Ovary (tissue), 10 donors: ENCODE measurements at places on chromosomes 11 and 22.
A peak's percentile ranks its signal among the peaks of the same experiment; 100 is the strongest.

GRCh38 chr11:360326-361280 lies 8.7 kb upstream of the B4GALNT4 start:
- peaks cover under 1% of the 10 kb centered on the region for H3K4me1 ChIP-seq
- no peaks in the 10 kb centered on the region for H3K27me3 ChIP-seq
- no peaks in the 10 kb centered on the region for H3K36me3 ChIP-seq
- no peak overlapping the region for H3K4me3 ChIP-seq

GRCh38 chr22:38114484-38115398 lies 4.3 kb upstream of the BAIAP2L2 start:
- H3K4me3 ChIP-seq: no peak overlapping the region
- no peaks in the 10 kb centered on the region for H3K36me3 ChIP-seq

DNA sequence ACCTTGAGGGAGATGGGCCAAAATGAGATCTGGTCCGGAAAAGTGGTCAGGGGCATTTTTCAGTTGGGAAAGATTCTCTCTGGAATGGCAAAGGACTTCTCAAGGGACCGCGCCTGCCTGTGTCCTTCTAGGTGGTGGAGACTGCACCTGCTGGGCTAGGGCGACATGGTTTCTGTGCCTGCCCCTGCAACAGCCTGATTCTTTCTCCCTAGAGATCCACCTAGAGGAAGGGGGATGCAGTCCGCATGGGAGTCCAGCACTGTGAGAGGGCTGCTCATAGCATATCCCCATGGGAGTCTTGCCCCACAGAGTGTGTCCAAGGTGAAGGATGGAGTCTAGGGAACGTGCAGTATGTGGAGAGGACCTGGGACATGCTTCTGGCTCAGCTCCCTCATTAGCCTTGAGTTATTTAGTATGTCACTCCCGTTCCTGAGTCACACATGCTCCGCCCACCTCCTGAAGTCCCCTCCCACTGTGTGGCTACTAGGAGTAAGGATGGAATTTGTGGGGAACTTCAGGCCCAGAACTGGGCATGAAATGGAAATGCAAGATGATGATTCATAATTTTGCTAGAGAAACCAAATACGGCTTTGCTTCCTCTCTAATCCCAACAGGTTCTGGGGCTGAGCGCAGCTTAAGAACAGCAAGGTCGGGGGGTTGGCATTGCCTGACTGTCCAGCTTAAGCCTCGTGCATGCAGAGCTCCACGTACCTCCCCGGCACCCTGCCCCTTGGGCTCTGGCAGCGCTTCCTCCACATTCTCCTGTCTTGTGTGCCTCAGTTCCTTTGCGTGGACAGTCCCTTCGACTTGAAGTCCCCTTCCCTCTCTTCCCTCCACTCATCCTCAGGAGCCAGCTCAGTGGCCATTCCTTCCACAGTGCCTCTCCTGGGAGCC lies 35.0 kb downstream of the GRIK4 start:
- H3K36me3 ChIP-seq: no peaks in the 10 kb centered on the region
- no peaks in the 10 kb centered on the region for H3K27me3 ChIP-seq
- no peak overlapping the region for H3K4me3 ChIP-seq
- H3K27ac ChIP-seq: peak overlapping the region; percentile 13

DNA sequence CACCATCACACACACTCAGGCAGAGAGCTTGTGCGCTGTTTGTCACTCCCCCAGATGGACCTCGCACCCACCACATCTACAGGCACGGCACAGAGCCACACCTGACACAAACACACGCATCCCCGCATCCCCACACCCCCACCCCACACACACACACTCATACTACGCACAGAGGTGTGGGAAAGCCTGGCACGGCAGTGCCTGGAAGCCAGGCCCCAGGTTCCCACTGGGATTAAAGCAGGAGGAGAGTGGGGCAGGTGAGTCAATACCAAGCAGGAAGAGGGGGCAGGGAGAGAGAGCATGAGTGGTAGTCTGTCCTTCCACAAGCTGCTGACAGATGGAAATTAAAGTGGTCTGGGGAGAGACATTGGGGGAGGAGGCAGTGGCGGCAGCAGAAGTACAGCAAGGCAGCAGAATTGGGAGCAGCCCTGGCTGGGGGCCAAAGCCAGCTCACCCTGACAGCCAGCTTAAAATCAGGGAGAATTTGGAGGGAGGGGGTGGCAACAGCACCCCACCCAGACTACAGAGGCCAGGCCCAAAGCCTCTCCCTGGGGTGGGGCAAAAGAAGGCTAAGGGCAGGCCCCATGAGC lies 20.7 kb downstream of the TNKS1BP1 start:
- H3K36me3 ChIP-seq: peaks cover 5% of the 10 kb centered on the region
- H3K27me3 ChIP-seq: no peaks in the 10 kb centered on the region
- no peak overlapping the region for H3K4me3 ChIP-seq
- no peak overlapping the region for H3K27ac ChIP-seq

DNA sequence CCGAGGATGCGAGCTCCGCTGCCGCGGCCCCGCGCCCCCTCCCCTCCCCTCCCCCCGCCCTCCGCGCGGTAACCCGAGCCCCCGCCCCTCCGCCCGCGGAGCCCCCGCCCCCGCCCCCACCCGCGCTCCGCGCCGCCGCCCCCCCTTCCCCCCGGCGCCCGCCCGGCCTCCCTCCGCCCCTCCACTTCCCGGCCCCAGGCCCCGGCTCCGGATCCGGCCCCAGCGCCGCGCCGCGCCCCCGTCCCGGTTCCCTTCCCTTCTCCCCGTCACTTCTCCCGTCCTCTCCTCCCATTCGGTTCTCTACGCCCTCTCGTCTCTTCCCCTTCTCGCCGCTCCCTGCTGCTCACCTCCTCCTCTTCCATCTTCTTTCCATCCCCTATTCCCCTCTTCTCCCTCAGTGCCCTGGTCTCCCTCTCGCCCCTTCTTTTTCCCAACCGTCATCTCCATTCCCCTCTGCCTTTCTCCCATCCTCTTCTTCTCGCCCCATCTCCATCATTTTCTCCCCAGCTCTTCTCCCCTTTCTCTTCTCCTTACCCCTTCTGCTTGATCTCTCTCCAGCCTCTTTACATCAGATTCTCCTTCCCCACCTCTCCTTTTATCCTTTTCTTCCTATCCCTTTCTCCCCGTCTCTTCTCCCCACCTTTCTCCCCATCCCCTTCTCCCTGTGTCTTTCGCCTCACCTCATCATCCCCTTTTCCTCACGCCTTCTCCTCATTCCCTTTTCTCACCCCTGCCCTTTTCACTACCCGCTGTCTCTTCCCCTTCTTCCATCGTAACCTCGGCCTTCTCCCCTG lies at the start of gene DCHS1:
TSS of gene DCHS1 (minus strand) at position 20 of the 794 bp plus-strand sequence. CDS start 14,196 bp downstream, outside the sequence.
- peak within 1 kb of the TSS; percentile 71 for H3K27ac ChIP-seq
- DNase-seq: peak; percentile 65
- H3K36me3 ChIP-seq: no peaks in the 10 kb centered on the region
- H3K27me3 ChIP-seq: no peaks in the 10 kb centered on the region
- peak within 1 kb of the TSS; percentile 53 for H3K4me3 ChIP-seq

GRCh38 chr22:25076336-25076735 lies 123.3 kb upstream of the CRYBB3 start:
- H3K36me3 ChIP-seq: no peaks in the 10 kb centered on the region
- H3K4me1 ChIP-seq: no peaks in the 10 kb centered on the region
- no peak for DNase-seq
- no peak overlapping the region for H3K27ac ChIP-seq
- H3K27me3 ChIP-seq: no peaks in the 10 kb centered on the region

GRCh38 chr11:118198370-118198769 lies 21.9 kb upstream of the SCN2B start:
- H3K27ac ChIP-seq: no peak overlapping the region
- H3K36me3 ChIP-seq: no peaks in the 10 kb centered on the region
- no peak overlapping the region for H3K4me3 ChIP-seq
- H3K4me1 ChIP-seq: no peaks in the 10 kb centered on the region
- DNase-seq: peak; percentile 81
- H3K27me3 ChIP-seq: no peaks in the 10 kb centered on the region

DNA sequence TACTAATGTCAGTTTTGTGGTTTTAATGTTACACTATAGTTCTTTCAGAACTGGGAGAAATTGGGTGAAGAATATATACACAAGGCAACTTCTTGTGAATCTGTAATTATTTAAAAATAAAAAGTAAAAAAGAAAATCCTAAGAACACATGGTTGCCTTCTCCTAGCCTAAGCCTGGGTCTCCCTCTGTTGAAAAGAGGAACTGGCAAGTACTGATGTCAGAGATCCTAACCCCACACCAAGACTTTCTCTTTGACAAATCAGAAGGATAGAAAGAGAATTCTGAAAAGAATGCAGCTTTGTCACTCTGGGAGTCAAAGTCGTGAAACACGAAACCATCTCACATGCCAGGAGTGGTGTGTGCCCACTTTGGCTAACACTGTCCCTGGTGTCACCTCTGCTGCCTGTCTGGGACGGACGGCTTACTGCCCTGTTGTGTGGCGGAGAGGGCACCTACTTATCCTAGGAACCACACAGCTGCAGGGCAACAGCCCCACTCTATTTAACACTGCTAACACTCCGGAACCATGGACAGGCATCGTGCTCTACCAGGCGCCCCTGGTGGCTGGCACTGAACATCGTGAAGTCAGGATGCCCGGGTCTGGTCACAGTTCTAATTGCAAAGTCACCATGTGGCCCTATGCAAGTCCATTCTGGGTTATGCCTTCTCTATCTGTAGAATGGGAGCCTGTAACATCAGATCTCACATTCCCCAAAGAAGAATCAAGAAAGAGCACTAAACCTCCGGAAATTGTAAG lies 108.7 kb upstream of the CD82 start:
- no peaks in the 10 kb centered on the region for H3K4me1 ChIP-seq
- no peaks in the 10 kb centered on the region for H3K36me3 ChIP-seq
- no peaks in the 10 kb centered on the region for H3K27me3 ChIP-seq
- no peak overlapping the region for H3K4me3 ChIP-seq
- H3K27ac ChIP-seq: no peak overlapping the region
- DNase-seq: no peak

- no peak overlapping the region for H3K4me3 ChIP-seq
- no peaks in the 10 kb centered on the region for H3K27me3 ChIP-seq
- H3K27ac ChIP-seq: no peak overlapping the region
- no peak for DNase-seq
- no peaks in the 10 kb centered on the region for H3K36me3 ChIP-seq
- H3K4me1 ChIP-seq: peaks cover 5% of the 10 kb centered on the region
These were observed 179.0 kb downstream of the SNX19 start for GRCh38 chr11:130737041-130737830.

GRCh38 chr22:29385748-29386147 lies 2.6 kb downstream of the AP1B1 start:
- no peaks in the 10 kb centered on the region for H3K36me3 ChIP-seq
- H3K27ac ChIP-seq: no peak overlapping the region
- H3K4me3 ChIP-seq: no peak overlapping the region
- H3K27me3 ChIP-seq: no peaks in the 10 kb centered on the region
- H3K4me1 ChIP-seq: peaks cover 6% of the 10 kb centered on the region
- no peak for DNase-seq

DNA sequence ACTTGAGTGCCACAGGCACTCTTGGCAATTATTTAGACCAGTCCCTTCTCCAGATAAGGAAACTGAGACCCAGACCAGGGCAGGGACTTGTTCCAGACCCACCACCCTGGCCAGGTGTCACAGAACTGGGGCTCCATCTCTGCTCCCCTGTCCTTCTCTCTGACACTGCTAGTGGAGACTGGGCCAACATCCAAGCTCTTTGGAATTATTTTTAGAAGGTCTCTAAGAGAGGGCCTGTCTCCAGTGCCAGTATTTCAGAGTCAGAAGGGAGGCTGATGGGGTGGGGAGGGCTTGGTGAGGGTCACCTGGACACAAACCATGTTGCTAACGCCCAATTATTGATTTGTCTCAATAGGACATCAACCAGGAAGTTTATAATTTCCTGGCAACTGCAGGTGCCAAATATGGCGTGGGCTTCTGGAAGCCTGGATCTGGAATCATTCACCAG lies 32.7 kb downstream of the POLR3H start:
- no peaks in the 10 kb centered on the region for H3K27me3 ChIP-seq
- H3K4me1 ChIP-seq: peaks cover 9% of the 10 kb centered on the region
- no peak overlapping the region for H3K4me3 ChIP-seq
- DNase-seq: no peak
